Muscle of leg (tissue), 16 donors: ENCODE measurements at places on chromosomes 2 and 18. TPM values are rescaled to one million over a fixed set of nuclear protein-coding genes. Genes with fewer than 3 reads are reported as not detected.

- DNase-seq = peak; percentile 76
Measured at GRCh38 chr2:78779761-78780160, 245.7 kb upstream of the REG3G start.

- peak; percentile 71 for DNase-seq
Measured at GRCh38 chr2:233976690-233977294, 59.6 kb downstream of the TRPM8 start.

GRCh38 chr2:136389809-136390208 lies 271.9 kb upstream of the CXCR4 start:
- no peak for DNase-seq

DNA sequence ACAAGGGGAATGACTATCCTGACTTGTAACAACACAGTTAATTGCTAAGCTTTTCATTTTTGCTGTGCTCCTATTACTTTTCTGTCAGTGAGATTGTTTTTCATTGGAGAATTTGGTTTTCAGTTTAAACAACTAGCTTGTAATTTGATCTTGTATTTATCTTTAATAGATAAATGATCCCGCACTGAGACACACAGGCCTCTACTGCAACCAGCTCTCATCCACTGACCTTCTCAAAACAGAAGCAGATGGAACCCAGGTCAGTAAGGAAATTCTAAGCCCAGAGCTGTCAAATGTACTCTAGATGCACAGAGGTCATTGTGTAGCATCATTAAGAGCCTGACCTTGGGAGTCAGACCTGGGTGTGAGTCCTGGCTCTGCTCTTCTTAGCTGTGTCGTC lies 30.7 kb downstream of the PTRHD1 start:
- DNase-seq = no peak

DNA sequence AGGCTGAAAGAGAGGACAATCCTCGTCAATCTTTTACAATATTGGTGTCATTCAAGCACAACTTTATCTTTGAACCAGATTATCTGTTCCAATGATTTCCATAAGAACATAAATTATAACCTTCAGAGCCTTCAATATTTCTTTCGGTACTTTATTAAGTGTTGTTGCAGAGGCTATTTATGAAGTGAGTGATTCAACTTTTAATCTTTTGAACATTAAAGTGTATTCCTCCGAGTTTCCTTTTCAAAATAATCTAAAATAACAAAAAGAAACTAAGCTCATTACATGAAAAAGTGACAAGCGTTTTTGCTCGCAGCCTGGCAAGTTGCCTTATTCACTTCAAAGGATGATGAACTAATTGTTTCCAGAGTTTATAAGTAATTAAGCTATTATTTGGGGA lies 149.0 kb downstream of the MEIS1 start:
- DNase-seq = no peak

DNA sequence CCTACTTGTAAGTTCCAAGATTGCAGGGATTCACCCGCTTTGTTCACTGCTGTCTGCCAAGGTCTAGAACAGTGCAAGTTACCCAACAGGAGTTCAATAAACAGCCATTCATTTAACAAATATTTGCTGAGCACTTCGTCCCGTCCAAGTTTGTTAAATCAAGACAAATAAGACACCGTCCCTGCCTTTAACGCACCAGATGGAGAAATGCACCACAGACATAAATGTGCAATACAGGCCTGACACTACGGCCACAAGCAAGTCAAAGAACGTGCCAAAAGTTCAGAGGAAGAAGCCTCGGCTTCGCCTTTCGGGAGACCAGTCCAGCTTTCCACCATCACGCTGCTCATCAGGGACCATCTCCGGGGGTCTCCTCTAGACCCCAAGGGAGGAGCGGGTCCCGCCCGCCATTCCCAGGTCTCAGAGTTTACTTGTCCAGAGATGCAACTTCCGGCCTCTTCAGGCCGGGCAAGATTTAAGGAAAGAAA lies 429 bp downstream of the C2orf76 start:
- no peak for DNase-seq

UGT1A4 gene
- not detected for total RNA-seq

HOXD13 gene
- 0.31 TPM for total RNA-seq

SERPINB12 gene
- total RNA-seq = 0.62 TPM

SP140L gene
- 3.2 TPM for total RNA-seq
